ENCODE measurements at places on chromosomes 7 and 10. TPM values are rescaled to one million over a fixed set of nuclear protein-coding genes. Genes with fewer than 3 reads are reported as not detected.

DNA sequence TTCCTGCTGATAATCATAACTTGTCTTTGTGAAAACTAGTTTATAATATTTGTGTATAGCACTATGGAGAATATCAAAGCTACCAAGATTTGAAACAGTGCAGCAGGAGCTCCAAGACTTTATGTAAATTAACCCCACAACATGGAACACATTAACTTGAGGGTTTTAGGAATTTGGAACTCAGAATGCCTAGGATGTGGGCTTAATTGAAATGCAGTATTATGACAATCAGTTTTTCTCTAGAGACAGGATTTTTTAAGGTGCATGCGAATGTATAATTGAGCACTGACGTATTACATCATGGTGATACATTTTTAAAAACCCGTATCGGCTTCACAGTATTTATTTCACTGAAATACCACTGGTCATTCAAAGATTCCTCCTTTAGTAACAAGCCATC, 313.1 kb upstream of the DGKB start:
- no peaks in the 10 kb centered on the region for H3K36me3 ChIP-seq
- no peak overlapping the region for H3K4me3 ChIP-seq
- no peak for DNase-seq
- H3K27ac ChIP-seq, result no peak overlapping the region

The PRPF18 gene
- 23.0 TPM for total RNA-seq

- no peaks in the 10 kb centered on the region for H3K36me3 ChIP-seq
- no peak overlapping the region for H3K4me3 ChIP-seq
- DNase-seq, result no peak
- H3K27me3 ChIP-seq, result no peaks in the 10 kb centered on the region
Observed at GRCh38 chr7:16708980-16709379, 44.6 kb upstream of the TSPAN13 start.

GRCh38 chr7:82017334-82017943, 247.6 kb upstream of the HGF start:
- no peak overlapping the region for H3K4me3 ChIP-seq
- no peaks in the 10 kb centered on the region for H3K27me3 ChIP-seq
- H3K36me3 ChIP-seq, result no peaks in the 10 kb centered on the region
- DNase-seq, result no peak
- no peaks in the 10 kb centered on the region for H3K4me1 ChIP-seq
